ENCODE measurements at places on chromosomes 1 and 21.

GRCh38 chr1:63073309-63074306 lies 248.8 kb upstream of the FOXD3 start:
- DNase-seq: no peak

- no peak for DNase-seq
Measured at GRCh38 chr1:206899717-206900116, 2.5 kb downstream of the IL24 start.

GRCh38 chr21:34579411-34579810 lies 35.5 kb downstream of the RCAN1 start:
- no peak for DNase-seq

DNA sequence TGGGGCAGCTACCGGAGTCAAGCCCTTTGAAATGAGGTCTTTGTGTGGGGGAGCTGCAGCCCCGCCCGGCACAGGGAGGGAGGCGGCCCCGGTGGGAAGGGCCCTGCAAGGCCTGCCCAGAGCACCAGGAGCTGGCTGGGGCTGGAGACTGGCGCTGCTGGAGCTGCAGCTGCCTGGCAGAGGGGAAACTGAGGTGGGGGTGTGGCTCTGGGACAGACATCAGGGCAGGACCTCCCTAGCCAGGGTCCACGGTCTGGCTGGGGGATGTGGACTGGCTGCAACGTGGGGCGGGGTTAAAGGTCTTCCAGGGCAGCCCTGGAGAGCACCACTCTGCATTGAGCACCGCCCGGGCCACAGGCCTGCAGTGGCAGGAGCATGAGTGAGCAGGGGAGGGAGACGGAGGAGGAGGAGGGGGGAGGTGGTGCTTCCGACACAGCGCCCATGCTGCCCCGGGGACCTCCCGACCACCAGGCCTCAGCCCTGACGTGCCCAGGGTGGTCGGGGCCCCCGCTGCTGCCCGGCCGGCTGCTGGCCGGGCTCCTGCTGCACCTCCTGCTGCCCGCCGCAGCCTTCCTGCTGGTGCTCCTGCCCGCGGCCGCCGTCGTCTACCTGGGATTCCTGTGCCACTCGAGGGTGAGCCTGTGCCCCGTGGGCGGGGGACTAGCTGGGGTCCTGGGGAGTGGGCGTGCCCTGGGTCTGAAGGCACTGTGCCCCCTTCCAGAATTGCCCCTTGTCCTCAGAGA lies 4.8 kb upstream of the ANKRD65 start:
- DNase-seq: no peak

- no peak for DNase-seq
Measured at GRCh38 chr21:34553151-34553952, 41.3 kb upstream of the KCNE1 start.

GRCh38 chr1:233060461-233060994 lies 110.1 kb downstream of the NTPCR start:
- DNase-seq: no peak

DNA sequence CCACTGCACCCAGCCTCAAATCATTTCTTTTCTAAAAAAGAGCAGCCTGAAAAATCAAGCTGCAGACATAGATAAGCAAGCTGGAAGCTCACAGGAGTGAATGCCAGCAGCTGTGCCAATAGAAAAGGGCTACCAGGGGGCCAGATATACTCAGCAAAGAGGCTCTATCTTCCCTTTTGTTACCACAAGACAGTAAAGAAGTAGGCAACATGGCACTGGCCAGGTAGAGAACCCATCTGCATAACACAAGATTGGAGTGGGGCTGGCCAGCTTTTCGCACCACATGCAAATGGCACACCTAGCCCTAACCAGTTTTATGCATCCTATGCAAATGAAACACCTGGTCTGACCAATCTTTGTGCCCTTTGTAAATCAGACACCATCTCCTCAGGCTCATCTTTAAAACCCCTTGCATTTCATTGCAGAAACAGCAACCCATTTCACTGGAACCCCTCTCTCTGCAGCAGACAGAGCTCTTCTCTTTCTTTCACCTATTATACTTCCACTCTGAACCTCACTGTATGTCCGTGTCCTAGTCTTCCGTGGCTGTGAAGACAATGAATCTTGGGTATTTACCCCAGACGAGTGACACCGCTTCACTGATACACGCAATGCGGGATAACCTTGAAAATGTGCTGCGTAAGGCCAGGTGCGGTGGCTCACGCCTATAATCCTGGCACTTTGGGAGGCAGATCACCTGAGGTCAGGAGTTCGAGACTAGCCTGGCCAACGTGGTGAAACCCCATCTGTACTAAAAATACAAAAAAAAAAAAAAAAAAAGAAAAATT lies 15.1 kb downstream of the CASP9 start:
- no peak for DNase-seq

GRCh38 chr1:102434421-102434820 lies 437.7 kb upstream of the OLFM3 start:
- DNase-seq: no peak

DNA sequence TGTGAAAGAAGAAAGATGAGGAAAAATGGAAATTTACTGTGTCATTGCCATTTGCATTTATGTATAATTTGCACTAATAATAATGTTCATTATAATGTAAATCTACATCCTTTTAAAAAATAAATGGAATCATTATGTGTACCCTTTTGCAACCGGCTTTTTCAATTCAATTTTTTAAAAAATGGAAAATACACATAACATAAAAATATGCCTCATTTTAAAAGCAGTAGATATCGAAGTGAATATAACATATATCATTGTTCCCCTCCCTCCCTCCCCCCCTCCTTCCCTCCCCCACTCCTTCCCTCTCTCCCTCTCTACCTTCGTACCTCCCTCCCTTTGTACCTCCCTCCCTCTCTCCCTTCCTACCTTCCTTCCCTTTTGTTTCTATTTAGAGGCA lies 33.0 kb downstream of the UBE4B start:
- DNase-seq: no peak

Measured in NCI-H1436 (cell line).